M059J (cell line): ENCODE measurements at places on chromosomes 12 and 14.

DNA sequence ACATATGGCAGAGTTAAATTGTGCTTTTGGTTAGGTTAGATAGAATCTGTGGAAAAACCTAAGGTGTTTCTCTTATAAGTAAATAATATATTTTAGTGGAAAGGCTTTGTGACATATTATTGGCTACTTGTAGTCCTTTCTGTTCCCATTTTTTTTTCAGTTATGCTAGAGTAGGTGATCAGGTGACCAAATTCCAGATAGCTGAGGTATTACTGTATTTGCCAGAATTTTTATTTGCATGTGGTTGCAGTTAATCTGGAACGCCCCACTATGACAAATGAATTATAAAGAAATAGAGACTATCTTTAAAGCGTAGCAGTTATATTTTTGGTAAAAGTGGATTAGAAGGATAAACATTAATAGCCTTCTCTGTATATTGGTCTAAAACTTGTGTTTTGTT lies 52.0 kb downstream of the ARHGAP5 start:
- DNase-seq, result peak; percentile 79

DNA sequence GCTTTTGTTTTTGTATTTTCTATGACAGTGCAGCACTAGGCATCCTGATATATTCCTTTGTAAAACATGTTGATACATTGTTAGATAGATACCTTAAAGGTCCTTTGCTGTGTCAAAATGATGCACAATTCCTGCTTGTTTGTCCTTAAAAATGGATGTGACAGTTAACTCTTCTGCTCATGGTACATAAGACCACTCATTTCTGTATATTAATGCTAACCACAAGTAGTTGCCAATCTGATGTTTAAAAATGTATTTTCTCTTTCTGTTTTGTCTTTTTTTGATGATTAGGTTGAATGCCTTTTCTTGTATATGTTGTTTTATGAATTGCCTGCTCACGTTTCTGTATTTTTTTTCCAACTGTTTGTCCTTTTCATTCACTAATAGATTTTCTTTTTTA lies 35.1 kb downstream of the ATF7IP start:
- no peak for DNase-seq

GRCh38 chr14:73238941-73239340 lies 1.6 kb downstream of the PAPLN start:
- no peak for DNase-seq

- DNase-seq, result no peak
Observed at GRCh38 chr12:122076743-122077495, 1.6 kb upstream of the MLXIP start.

- peak; percentile 95 for DNase-seq
Observed at GRCh38 chr12:26630546-26631027, 202.4 kb downstream of the ITPR2 start.

DNA sequence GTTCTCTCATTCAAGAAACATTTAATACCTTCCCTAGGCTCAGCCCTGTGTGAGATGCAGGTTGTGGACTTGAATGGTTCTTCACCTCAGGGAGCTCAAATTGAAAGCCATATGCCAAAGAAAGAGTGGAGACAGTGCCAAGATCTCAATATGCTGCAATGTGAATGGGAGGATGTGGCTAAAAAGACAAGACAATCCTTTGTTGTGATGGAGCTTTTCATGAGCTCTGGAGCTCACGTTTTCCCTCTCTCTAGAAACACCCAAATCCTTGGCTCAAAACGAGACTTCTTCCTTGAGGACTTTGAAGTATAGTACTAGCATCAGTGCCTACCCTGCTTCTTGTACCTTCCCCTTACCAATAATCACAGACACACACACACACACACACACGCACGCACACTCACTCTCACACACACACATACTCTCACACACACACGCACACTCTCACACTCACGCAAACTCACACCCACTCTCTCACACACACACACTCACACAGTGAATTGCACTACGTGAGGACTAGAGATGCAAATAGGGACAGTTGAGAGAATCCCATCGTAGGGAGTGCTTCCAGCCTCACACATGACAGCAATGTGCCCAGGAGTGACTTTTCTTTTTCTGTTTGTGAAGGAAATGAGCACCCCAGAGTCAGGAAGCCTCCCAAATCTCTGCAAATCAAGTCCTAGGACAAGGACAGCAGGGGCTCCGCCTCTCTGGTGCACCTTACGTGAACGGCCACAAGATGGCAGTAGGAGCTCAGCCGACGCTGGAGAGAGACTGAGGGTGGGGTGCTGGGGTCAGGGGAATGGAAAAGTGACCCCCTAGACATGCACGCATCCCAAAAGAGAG lies 231.4 kb downstream of the PCNX1 start:
- peak; percentile 46 for DNase-seq

DNA sequence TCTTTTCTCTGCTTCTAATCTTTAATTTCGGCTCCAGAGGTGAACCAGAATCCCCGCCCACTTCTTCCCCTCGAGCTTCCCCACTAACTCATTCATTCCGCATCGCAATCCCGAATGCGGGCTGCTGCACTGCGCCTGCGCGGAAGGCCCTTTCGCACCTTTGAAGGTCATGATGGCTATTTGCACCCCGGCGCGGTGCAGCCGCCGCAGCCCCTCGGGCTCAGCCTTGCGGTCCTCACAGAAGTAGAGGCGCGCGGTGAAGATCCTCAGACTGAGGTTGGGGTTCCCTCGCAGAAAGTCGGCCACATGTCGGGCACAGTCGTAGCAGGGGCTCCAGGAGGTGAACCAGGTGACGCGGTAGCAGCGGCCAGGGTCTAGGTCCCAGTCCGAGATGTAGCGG lies 7.6 kb downstream of the AICDA start:
- no peak for DNase-seq

DNA sequence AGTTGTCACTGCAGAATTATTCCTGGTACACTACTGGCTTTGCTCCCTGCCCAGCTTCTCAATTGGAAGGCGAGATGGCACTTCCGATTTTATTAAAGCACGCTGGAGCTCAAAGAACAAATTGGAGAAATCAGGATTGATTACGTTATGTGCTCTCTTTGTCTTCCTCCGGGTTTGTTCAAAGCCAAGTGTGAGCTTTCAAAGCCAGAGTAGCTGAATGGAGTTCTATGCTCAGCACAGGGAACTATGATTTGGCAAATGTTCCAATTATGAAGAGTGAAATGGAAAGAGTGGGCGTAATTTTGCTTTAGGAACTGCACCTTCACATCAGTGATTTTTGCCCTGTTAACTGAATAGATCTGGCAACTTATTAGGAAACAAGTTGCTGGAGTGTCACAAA lies 72.4 kb downstream of the FLRT2 start:
- DNase-seq, result no peak

DNA sequence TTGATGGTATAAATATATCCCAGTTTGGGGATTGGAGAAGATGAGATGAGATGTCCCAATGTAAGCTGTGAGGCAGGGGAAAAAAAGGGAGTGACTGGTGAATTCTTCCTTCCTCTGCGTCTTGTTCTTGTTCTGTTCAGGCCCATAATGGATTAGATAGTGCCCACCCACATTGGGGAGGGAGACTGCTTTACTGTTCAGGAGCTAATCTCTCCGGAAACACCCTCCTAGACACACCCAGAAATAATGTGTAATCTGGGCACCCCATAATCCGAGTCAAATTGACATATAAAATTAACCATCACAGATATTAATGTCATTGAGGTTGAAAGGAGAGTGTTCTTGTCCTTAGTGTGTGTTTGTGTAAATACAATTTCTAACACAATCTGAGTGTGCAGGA lies 29.3 kb downstream of the ETV6 start:
- no peak for DNase-seq

GRCh38 chr14:102629011-102629444 lies 36.6 kb downstream of the RCOR1 start:
- DNase-seq, result no peak

DNA sequence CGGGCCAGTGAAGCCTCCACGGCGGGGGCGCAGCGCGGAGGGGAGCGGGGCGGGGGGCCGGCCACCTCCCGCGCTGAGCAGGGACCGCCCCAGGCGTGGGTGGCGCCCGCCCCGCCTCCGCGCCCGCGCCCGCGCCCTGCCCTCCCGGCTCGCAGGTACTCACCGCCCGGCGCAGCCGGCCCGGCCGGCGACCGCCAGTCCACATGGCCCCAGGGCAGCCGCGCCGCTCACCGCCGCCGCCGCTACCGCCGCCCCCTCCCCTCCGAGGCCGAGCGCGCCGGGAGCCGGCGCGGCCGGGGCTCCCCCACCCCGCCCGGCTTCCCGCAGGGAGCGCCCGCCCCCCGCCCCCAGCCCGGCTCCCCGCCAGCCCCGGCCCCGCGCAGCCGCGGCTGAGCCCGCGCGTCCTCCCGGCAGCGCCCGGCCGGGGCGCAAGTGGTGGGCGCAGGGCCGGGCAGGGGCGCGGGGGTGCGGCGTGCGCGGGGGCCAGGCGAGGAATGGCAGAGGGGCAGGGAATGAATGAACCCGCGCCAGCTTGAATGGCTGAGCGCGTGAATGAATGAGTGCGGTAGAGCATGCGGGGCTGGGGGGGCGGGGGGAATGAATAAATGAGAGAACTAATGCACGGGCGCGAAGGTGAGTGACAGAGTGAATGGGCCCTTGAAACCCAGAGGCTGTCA lies at the start of gene BEGAIN:
TSS of gene BEGAIN (minus strand) at position 332 of the 677 bp plus-strand sequence. CDS start at position 205, 127 bp downstream.
- DNase-seq, result no peak

DNA sequence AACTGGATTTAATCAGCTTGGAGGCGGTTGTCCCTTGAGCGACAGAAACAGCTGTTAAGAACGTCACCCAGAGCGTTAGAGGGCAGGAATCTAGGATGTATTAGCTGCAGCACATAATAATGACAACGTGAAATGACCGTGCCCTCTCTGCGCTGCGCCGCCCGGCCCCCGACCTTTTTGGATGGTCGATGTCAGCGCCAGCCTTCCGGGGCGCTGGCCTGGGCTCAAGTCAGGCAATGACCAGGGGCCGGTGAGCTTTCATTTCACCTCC lies 427 bp upstream of the TMEM120B start:
- peak; percentile 48 for DNase-seq

DNA sequence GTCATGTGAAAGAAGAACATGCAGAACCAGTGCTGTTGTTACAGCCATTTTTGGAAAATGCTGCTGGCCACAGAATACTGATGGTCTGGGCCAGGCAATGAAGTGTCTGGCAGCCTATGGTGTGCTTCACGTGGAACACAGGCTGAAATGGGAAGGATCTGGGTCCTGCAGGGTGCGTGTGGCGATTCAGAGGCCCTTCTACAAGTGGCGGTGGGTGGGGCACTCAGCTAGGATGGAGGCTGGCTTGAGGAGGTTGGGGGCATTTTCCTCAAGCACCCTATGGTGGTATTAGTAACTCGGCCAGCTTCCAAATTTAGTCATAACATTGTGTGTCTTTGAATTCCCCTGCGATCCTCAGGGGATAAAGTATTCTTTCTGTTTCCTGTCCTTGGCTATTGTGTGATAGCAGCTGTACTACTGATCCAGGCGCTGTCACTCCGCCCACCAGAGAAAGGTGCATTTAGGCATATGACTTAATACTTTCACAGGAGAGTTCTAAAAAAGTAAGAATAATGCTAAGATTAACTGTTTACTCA lies 9.2 kb upstream of the RAD52 start:
- DNase-seq, result no peak

- peak; percentile 3 for DNase-seq
Observed at GRCh38 chr14:21940887-21941856, 267.6 kb upstream of the OR4E1 start.

GRCh38 chr12:11906286-11906935 lies 164.3 kb upstream of the BCL2L14 start:
- peak; percentile 63 for DNase-seq

DNA sequence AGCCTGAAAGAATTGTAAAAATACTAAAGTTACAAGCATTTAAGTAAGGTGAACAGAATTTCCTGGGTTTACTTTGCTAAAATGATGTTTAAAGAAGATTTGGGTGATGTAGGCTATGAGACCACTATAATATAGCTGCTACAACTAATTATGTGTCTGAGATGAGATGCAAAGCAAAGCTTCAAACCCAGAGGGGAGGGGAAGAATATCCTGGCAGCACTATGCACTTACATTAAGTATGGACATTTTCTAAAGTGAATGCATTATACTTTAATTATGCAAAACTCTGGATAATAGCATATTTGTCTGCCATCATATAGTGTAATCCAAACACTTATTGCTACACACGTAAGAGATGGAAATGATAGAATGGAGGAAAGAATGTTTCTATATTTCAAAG lies 1003.7 kb downstream of the GALC start:
- no peak for DNase-seq

DNA sequence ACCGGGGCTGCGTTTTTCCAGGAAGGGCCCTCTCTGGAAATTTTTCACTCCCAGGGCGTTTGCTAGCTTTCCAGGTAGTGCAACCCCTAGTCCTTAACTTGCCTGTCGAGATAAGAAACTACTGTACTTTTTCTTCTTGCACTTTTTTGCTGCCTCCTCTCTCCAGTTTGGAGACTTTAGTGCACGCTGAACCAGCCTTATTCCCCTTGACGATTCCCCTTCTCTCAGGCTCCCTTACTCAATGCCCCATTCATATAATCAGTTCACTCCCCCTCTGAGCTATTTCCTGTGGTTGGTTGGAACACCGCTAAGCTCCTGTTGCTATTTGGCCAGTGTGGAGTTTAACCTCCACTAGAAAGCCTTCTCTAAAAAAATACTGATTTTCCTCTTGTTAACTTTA lies 682 bp downstream of the CREBL2 start:
- DNase-seq, result peak; percentile 75

DNA sequence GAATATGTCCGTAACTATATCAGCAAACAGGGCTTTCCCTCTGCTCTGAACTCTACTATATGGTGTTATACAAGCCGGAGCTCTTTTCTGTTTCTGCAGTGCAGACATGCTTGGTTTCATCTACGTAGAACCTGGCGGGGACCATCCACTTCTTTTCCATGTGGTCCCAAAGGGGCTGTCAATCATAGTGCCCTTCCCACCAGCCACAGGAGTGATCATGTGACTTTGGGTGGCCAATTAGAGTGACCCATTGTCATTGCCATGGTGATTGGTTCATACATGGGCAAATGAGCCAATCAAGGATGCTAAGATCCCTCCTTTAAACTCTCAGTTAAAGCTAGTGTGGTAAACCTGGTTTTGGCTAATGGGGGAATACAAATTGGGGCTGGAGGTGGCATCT lies 281.3 kb downstream of the TMEM132D start:
- DNase-seq, result no peak

- DNase-seq, result no peak
Observed at GRCh38 chr14:34964977-34965764, 17.6 kb upstream of the SRP54 start.

DNA sequence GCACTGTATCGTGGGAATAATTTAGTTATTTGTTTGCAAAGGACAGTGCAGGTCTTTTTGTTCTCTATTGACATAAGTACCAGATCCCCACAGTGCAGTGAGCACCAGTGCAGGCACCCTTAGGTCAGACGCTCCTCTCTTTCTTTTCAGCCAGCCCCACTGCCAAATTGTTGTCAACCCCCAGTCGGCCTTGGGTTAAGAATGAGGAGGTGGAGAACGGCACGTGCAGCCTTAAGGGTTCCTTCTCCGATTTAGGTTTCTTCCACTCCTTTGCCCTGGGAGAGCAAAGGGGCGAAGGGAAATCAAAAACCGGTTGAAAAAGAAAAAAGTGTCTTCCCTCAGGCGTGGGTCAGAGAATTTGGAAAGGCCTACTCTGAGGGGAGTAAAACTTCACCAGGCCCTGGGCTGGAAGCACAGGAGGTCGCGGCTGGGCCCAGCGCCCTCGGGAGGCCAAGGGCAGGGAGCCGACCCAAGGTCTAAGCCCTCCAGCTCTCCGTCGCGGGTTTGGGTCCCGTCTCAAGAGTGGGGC lies 4.3 kb downstream of the PAX9 start:
- no peak for DNase-seq
